ENCODE measurements at places on chromosomes 12 and 14.
A peak's percentile ranks its signal among the peaks of the same experiment; 100 is the strongest.

DNA sequence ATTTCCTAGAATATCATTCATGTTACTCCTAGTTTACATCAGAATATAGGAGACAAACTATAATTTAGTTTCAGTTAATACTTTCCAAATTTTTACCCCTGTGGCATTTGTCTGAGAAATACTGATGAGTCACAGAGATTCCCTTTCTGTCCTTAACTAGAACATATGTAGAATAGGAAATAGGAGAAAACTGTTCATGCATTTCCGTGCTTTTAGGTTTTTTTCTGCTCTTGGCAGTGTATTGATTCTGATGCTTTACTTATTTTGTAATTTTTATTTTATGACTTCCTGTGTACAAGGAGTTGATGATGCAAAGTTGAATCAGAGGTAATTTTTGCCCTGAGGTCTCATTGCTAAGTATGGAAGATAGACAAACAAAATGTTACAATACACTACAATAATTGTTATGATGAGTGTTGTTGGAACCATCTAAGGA is 23.0 kb downstream of the MNAT1 start:
- DNase-seq: no peak

DNA sequence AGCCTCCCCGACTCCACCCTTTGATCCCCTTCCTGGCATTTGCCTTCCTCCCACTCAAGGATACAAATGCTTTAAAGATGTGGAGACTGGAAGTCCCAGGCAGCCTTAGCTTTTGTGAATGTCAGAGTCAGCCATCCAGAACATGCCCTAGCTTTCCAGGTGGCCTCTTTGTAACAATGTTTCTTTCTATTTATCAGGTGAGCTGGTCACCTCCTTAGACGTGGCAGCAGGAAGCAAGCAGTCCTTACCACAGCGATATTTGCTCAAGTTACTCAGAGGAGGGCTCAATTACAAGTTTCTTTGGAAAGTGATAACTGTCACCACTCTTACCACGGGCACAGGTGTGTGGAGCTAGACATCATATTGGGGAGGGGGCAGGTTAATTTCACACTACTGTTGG is 4.9 kb downstream of the GALNT6 start:
- no peak for DNase-seq

- DNase-seq: no peak
Observed at GRCh38 chr14:88955455-88955854, 131.0 kb downstream of the TTC8 start.

DNA sequence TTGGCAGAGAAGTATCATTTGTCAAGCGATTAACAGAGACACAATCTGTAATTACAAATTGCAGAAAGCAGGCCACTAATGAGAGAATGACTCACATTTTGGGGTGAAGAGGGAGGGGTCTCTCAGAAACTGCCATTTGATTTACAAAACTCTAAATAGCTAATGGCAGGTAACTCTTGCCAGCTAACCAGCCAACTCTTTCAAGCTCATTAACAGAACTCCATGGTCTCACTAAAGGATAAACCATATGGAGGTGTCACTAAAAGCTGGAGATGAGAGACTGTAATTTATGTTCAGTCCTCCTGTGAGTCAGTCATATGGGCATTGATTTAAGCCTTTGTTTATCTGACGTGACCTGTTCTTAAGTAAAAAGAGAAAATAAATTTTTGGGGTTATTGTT is 336.4 kb downstream of the FOXG1 start:
- no peak for DNase-seq

DNA sequence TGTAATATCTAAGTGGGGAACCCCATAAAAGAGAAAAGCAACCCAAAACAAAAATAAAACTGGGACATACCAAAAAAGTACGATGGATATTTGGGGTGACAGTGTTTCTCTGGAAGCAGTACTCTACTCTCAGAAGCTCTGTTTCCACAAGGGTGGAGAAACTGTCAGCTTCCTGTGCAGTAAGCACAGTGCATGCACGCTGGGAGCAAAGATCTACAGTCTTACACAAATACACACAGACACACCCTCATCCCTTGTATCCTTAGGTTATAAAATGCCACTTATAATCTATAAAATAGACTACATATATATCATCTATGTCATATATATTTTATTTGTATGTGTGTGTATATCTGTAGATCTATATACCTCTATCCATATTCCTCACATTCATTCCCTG is 225.8 kb upstream of the SOX5 start:
- DNase-seq: no peak

- DNase-seq: no peak
Observed at GRCh38 chr12:846421-846820, 94.0 kb downstream of the WNK1 start.

DNA sequence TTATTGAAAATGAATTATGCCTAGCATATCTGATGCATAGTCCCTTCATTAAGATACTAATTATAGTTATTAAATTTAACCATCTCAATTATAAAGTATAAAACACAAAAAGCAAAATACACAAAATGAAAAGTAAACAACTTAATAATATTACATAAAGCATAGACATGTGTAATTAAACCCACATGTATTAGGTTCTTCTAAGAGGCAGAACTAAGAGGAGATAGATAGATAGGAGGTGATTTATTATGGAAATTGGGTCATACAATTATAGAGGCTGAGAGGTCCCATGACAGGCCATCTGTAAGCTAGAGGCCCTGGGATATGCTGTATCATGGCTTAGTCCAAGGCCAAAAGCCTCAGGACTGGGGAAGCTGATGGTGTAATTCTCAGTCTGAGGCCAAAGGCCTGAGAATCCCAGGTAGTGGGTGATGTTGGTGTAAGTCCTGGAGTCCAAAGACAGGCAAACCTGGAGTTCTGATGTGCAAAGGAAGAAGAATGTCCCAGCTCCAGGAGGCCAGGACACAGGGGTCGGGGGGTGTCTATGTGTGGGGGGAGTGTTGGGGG is 953.3 kb downstream of the TRHDE start:
- DNase-seq: no peak

DNA sequence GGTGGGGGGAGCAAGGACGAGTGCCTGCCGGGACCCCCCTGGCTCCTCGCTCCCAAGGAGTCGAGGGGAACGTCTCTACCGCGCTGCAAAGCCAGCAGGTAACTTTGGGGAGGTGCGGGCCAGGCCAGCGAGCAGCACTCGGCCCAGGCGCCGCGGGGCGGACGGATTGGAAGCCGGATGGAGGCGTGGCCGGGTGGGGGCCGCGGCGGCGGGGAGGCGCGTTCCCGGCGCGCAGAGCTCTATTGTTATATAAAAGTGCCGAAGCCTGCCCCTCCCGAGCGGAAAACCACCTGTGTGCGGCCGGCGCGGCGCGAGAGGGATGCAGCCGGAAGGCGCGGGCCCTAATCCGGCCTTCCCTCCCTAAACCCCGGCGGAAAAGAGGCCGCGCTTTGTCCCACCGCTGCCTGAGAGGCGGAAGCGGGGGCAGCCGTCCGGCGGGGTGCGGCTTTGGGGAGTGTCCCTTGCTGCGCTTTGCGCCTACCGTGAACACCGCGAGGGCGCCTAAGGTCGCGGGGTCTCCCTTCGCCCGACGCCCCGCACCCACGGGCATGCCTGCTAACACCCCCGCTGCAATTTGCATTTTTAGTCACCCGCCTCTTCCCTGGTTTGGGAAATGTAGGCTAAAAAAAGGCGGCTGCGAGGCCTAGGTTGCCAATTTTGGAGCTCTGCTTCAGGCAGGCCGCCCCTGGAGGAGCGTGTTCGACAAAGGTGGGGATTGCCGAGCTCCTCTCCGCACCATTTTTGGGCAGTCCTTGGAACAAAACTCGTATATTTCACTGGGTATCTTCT is 1.7 kb upstream of the DUSP6 start:
- DNase-seq: peak; percentile 59

DNA sequence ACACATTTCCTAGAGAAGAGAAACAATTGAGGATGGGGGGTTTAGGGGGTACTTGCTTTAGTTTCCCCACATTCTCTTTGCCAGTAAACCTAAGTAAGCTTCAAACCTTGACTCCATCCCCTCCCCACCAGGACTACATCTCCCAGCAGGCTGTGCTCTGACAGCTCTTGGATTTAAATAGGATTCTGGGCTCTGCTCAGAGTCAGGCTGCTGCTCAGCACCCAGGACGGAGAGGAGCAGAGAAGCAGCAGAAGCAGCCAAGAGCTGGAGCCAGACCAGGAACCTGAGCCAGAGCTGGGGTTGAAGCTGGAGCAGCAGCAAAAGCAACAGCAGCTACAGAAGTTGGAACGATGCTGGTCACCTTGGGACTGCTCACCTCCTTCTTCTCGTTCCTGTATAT is 20.6 kb downstream of the RDH12 start:
- no peak for DNase-seq

GRCh38 chr12:24617471-24617870 is 331.4 kb downstream of the BCAT1 start:
- DNase-seq: no peak

- DNase-seq: no peak
Observed at GRCh38 chr12:65672441-65672840, 151.8 kb upstream of the HMGA2 start.

GRCh38 chr12:12835378-12836146 is 22.4 kb downstream of the DDX47 start:
- peak; percentile 40 for DNase-seq

- DNase-seq: no peak
Observed at GRCh38 chr12:105982022-105982421, 156.7 kb downstream of the NUAK1 start.

GRCh38 chr14:33699300-33699983 is 251.4 kb downstream of the EGLN3 start:
- no peak for DNase-seq

- DNase-seq: no peak
Observed at GRCh38 chr12:8077207-8077606, 4.9 kb upstream of the NECAP1 start.

All from H54 (cell line).